ENCODE measurements at places on chromosomes 12 and 14.

- DNase-seq: no peak
Observed at GRCh38 chr12:50765095-50765911, 1.4 kb downstream of the ATF1 start.

DNA sequence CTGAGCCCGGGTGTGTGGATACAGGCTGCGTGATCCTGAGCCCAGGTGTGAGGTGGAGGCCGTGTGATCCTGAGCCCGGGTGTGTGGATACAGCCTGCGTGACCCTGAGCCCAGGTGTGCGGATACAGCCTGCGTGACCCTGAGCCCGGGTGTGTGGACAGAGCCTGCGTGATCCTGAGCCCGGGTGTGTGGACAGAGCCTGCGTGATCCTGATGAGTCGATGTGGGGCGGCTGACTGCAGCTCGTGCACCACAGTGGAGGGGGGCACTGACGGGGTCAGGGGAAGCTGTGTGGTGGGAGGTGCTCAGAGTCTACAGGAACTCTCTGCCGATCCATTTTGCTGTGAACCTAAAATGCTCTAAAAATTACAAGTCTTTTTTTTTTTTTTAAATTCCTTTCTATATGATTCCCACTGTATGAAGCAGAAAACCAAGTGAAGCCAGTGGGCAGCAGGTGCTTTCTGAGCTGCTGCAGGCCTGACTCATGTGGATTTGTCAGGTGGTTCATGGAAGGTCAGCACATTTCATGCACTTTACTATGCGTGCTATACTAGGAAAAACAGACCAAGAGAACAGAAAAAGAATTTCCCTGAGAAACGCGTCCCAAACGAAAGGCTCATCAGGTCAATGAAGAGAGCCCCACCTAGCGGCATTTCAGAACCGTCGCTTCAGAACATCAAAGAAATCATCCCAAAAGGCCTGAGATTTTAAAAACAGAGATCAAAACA is 19.3 kb downstream of the BRF1 start:
- DNase-seq: no peak

DNA sequence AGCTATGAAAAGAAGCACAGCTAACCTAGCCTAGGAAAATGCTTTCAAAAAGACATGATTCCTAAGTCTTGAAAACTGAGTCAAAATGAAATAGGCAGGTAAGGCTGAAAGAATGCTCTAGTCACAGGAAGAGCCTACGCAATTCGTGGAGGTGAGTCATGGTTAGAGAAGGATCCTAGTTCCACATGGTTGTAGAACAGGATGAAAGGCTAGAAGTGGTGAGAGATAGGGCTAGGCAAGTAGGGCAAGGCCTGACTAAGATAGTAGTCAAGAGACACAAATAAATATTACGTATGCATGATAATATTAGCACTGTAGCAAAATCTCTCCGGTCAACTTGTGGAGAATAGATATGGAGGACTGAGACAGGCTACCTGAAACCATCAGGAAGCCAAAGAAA is 47.2 kb downstream of the PLCZ1 start:
- no peak for DNase-seq

- no peak for DNase-seq
Observed at GRCh38 chr12:3243376-3244084, 166.4 kb downstream of the TSPAN9 start.

GRCh38 chr12:4154672-4155225 is 118.8 kb upstream of the CCND2 start:
- no peak for DNase-seq

DNA sequence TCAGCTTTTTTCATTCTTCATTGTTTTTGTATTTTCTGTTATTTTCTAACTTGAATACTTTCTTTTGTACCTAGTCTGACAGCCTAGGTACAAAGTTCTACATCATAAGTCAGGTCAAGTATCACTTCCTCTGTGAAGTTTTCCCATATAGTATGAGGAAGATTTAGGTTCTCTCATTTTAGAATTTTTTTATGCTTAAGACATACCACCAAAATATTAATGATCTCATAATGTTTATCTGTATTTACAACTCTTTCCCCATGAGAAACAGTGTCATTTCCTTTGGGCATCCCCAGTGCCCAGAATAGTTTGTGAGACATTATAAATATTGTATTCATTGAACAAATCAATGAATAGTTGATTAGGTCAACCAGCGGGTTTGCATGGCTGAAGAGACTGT is 3.1 kb upstream of the ATF7IP start:
- DNase-seq: no peak

GRCh38 chr12:81644503-81644902 is 114.6 kb downstream of the PPFIA2 start:
- DNase-seq: no peak

DNA sequence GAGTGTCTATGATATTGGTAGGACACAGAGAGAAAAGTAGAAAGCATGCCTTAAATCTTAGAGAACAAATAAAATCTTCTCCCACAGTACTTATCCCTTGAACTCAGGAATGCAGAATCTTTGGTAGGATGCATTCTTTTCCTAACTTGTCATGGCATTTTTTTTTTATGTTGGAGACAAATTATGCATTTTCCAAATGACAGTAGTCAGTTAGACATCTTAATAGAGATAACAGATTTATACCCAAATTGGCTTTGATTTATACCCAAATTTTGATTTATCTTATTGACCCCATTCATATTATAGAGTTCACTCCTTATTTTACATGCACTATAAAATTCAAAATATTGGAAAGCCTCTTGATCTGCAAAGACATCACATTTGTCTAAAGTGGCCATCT is 132.9 kb downstream of the CNTN1 start:
- DNase-seq: no peak

- DNase-seq: no peak
Observed at GRCh38 chr12:15206831-15207389, 14.3 kb downstream of the RERG start.

DNA sequence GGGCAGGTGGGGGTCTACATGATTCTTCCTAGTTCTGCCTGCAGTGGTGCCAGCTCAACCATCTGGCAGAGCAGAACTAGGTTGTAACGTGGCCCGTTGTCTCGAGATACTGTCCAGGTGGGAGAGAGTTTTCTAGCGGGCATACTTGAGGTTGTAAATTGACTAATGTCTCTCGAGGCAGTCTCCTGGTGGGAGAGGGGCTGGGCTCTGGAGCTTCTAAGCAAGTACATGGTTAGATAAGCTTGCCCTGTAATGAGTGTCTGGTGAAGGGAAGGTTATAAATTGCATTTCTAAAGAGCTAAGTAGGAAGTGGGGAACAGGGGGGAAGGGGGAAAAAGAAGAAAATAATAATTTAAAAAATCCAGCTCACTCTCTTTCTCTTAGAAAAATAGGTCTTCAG is 18.1 kb downstream of the BDKRB1 start:
- no peak for DNase-seq

- DNase-seq: no peak
Observed at GRCh38 chr12:110591451-110592051, 8.4 kb upstream of the PPTC7 start.
